HAP-1 (cell line): ENCODE measurements at places on chromosomes 4 and X.

DNA sequence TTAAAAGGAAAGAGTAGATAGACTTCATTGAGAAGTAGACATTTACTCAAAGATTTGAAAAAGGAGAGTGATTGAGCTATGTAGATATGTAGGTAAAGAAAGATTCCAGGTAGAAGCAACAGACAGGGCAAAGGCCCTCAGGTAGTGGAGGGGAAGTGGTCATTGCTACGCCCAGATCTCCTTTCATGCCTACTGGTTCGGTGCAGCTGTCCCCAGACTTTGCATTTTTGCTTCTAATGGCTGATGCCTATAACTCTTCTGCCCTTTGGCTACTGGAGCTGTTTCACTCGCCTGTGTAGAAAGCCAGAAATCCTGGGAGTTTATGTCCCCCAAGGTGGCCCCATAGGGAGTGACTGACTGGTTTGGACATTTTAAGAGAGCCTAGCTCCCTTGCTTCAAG is 16.9 kb upstream of the ARMCX2 start:
- DNase-seq: no peak

GRCh38 chr4:114603497-114603896 is 4.9 kb downstream of the UGT8 start:
- DNase-seq: peak; percentile 9

DNA sequence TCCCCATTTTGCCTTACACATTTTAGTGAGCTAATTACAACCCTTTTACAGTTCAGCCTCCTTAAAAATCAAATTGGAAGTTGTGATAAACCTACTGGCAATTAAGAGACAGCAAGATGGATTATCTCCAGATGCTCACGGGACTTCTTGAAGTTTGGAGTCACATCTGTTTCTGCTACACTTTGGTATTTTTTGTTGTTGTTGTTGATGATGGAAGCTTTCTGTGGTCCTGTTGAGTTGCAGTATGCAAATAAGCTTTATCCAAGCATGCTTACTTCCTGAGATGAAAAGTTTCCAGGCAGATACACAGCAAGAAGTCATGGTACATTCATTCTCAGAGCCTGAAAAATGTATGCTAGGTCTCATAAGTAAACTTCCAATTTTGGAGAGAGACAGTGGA is 670.0 kb upstream of the AMOT start:
- no peak for DNase-seq

GRCh38 chr4:128658214-128658631 is 151.3 kb upstream of the JADE1 start:
- no peak for DNase-seq

- DNase-seq: no peak
These were observed 46.9 kb downstream of the CCDC158 start for GRCh38 chr4:76373919-76374552.

DNA sequence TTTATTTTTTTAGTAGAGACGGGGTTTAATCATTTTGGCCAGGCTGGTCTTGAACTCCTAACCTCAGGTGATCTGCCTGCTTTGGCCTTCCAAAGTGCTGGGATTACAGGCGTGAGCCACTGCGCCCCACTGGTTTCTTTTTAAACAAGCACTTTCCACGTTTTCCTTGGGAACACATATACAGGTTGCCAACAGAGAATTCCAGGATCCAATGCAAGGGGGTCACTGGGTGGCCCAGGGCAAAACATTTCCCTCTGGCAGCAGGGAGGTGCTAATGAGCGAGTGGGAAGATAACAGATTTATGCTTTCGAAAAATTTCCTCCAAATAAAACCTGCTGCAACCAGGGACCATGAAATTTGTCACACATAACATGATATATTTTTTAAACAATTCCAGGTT is 41.1 kb downstream of the ADRA2C start:
- no peak for DNase-seq

- DNase-seq: no peak
These were observed 136.5 kb downstream of the COX18 start for GRCh38 chr4:72933029-72933428.

GRCh38 chrX:47158131-47158530 is 13.1 kb downstream of the RBM10 start:
- DNase-seq: no peak

- DNase-seq: no peak
These were observed 112.4 kb upstream of the TLR3 start for GRCh38 chr4:185956544-185956940.

- peak; percentile 61 for DNase-seq
These were observed 115.0 kb downstream of the SMIM20 start for GRCh38 chr4:26028793-26029567.

GRCh38 chr4:90124276-90124675 is 2.9 kb upstream of the CCSER1 start:
- DNase-seq: no peak

GRCh38 chr4:6492027-6492590 is 19.7 kb upstream of the PPP2R2C start:
- no peak for DNase-seq
